ENCODE measurements at places on chromosomes 7 and 10. TPM values are rescaled to one million over a fixed set of nuclear protein-coding genes. Genes with fewer than 3 reads are reported as not detected.

DNA sequence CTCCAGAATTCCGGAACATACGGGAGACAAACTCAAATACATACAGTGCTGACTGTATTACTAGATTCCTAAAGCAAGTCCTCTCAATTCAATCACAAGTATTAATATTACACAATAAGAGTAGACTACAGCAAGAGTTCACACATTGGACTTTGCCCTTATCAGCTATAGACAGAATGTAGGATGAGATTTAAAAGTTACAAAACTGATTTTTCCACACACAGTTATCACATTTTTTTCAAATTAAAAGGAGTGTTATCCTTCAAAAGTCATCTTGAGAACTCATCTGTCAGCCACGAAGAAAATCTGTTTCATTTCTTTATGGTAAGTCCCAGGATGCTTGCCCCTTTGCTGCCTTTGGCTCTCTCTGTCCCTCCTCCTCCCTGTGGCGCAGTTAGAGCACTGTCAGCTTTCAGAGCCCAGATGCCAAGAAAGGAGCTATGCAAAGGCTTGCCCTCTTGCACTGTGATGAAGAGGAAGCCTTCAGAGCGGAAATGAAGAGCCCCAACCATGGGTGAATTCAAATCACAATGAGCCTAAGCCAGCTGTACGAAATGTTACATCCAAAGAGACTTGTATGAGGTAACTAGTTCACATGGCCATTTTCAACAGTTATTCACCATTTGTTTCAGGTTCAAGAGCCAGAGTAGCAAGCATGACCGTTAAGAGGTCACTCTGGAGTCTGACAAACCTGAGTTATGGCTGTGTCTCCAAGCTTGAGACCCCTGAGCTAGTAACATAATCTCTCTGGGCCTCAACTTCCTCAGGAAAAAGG, 10.7 kb downstream of the NCOA4 start:
- H3K4me3 ChIP-seq, result no peak overlapping the region
- peak overlapping the region; percentile 40 for H3K27ac ChIP-seq
- peaks cover 24% of the 10 kb centered on the region for H3K4me1 ChIP-seq
- H3K27me3 ChIP-seq, result no peaks in the 10 kb centered on the region

GRCh38 chr10:30500963-30501504, 67.0 kb downstream of the MAP3K8 start:
- no peaks in the 10 kb centered on the region for H3K4me1 ChIP-seq
- H3K27me3 ChIP-seq, result no peaks in the 10 kb centered on the region
- no peak overlapping the region for H3K27ac ChIP-seq
- H3K4me3 ChIP-seq, result no peak overlapping the region
- DNase-seq, result no peak

GRCh38 chr7:115635376-115635775, 395.2 kb downstream of the TFEC start:
- no peaks in the 10 kb centered on the region for H3K4me1 ChIP-seq
- H3K4me3 ChIP-seq, result no peak overlapping the region
- no peaks in the 10 kb centered on the region for H3K27me3 ChIP-seq
- H3K36me3 ChIP-seq, result no peaks in the 10 kb centered on the region
- H3K27ac ChIP-seq, result no peak overlapping the region
- DNase-seq, result no peak

- no peaks in the 10 kb centered on the region for H3K27me3 ChIP-seq
- DNase-seq, result no peak
- no peaks in the 10 kb centered on the region for H3K36me3 ChIP-seq
- peak overlapping the region; percentile 96 for H3K4me3 ChIP-seq
Measured at GRCh38 chr7:100540073-100540723, 1.2 kb downstream of the AGFG2 start.

- no peak overlapping the region for H3K27ac ChIP-seq
- no peak for DNase-seq
- peaks cover 21% of the 10 kb centered on the region for H3K27me3 ChIP-seq
- peaks cover 4% of the 10 kb centered on the region for H3K4me1 ChIP-seq
- H3K36me3 ChIP-seq, result no peaks in the 10 kb centered on the region
Measured at GRCh38 chr10:101165736-101166135, 34.6 kb downstream of the TLX1 start.

Gene CPVL
- 45.4 TPM for total RNA-seq

Gene CABCOCO1
- total RNA-seq, result not detected
